ENCODE measurements at places on chromosomes 7 and 10. TPM values are rescaled to one million over a fixed set of nuclear protein-coding genes. Genes with fewer than 3 reads are reported as not detected.

The GALNT17 gene
- total RNA-seq, result not detected

The LRRC4 gene
- total RNA-seq, result under 0.01 TPM

The PRSS37 gene
- total RNA-seq, result not detected

The CAMK1D gene
- 2.9 TPM for total RNA-seq
